ENCODE measurements at places on chromosomes 7 and 10.

DNA sequence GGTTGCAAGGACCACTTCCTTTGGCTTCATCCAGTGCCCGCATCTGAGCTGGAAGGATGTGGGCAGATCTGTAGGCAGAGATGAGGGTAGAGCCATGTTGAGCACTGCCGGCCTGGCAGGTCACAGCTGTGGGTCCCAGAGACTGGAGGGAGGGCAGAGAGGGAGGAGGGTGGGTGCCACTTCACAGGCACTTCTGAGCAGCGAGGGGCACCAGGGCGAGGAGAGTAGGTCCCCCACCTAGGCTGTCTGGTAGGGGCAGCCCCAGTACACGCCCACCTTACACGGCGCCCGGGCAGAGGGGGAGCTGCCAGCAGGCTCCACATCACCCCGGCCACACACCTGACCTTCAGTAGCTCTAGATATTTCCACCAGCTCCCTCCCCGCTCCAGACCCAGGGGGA, 473.0 kb upstream of the FOXK1 start:
- DNase-seq = no peak

DNA sequence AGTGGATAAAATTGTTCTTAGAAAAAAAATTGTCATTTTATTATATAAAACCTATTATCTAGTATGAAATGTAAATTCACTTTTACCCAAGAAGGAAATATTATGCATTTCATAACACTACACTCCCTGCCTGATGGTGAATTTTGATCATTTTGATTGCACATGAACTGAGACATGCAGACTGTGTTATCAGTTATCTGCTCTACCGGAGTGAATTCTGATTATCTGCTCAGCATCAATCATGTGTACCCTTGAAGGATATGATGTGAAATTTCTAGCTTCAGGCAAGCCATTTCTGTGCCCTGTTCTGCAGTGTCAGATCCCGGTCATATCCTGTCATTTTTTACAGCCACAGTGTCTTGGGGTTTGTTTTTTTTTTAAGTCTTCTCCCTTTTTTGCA, 85.0 kb upstream of the FGL2 start:
- DNase-seq = no peak

DNA sequence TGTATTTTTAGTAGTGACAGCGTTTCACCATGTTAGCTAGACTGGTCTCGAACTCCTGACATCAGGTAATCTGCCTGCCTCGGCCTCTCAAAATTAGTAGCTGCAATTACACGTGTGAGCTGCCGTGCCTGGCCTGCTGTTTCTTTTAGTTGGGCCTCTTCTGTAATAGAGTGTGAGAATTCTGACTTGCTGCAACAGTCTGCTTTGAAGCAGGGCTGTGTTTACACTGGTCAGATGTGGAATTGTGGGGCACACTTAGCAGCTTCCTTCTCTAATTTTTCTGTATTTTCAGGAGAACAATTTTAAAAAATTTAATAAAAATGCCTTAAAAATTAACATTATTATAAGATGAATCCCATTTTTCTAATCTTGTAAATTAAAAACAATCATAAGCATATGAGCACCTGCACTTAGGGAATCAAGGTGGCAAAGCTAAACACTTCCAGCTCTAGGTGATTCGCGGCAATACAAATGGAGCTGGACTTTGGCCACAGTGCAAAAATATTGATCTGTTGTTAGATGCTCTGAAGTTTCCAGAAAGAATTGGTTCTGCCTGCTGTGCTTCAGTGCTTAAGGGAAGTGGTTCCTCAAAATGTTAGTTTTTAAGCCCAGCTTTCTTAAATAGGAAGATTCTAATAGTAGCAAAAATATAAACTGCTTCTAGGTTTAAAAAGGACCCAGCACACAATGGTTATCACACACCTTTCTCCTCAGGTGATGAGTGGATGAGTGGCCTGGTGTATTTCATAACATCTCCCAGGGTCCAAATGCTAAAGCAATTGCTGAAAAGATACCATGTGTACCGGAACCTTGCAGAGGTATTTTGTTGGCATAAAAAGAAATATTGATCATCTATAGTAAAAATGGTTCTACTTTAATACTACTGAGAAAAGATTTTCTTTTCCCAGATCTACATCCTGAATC, 63.5 kb upstream of the ATRNL1 start:
- no peak for DNase-seq

DNA sequence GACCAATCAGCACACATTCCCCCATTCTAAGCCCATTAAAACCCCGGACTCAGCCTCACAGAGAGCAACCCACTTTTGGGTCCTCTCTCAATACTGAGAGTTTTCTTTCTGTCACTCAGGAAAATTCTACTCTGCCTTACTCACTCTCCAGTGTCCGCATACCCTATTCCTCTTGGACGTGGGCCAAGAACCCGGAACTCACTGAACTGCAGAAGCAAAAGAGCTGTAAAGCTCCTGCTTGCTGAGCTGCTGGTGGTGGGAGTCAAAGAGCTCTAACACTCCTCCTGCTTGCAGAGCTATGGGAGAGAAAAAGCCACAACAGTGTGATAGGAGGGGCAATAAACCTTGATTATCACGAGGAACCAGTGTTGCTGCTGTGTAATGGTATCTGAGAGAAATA, 386.9 kb downstream of the POM121L12 start:
- DNase-seq = peak; percentile 63

DNA sequence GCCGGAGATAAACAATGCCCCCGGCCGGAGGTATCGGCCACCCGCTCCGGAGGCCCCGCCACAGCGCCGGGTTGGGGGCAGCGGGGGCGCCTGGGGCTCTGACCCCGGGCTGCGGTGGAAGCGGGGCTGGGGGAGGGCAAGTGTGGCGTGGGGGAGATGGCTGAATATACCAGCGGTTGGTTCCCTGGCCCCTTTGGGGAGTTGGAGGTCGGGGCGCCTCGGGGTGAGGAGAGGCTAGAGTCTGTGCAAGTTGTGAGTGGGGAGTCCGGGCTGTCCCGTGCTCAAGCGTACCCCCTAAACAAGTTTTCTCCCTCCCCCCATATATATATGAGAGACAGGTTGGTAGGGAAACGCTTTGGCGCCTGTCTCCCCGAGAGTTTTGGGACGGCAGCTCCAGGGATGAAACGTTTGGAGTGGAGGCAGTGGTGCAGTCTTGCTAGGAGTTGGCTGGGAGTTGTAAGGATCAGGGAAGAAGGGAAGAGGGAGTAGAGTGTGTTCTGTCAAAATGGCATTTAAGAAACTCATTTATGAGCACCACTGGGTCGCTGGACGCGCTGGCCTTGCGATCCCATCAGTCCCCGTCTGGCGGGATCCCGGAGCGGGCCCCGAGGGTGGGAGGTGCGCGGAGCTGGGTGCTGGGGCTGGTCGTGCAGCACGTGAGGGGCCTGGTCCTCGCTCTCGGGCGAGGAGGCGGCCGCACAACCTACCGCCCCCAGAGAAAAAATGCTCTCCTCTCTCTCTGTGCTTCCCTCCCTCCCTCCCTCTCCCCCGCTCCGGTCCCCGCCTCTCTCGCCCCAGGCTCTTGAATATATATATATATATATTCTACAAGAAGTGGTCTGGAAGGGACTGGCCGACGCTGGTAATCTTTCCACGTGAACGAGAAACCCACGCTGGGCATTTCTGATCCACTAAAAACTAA, 1.1 kb downstream of the TET1 start:
- DNase-seq = no peak

DNA sequence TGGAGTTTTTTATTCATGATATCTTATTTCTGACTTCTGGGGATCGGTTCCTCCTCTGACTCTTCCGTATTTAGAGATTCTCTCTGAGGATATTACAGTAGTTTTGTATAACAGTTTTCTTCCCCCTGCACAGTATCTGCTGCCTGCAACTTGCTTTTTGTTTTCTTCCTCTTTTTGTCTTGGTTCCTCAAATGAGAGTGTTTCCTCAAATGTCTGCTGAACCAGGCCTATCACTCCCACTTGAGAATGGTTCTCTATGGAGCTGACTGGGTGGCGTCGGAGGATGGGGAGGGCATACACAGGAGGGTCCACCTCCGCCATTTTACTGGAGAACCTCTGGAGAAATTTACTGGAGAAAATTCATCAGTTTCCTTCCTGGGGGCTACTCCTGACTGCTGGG, 27.7 kb downstream of the ARHGAP22 start:
- DNase-seq = no peak

DNA sequence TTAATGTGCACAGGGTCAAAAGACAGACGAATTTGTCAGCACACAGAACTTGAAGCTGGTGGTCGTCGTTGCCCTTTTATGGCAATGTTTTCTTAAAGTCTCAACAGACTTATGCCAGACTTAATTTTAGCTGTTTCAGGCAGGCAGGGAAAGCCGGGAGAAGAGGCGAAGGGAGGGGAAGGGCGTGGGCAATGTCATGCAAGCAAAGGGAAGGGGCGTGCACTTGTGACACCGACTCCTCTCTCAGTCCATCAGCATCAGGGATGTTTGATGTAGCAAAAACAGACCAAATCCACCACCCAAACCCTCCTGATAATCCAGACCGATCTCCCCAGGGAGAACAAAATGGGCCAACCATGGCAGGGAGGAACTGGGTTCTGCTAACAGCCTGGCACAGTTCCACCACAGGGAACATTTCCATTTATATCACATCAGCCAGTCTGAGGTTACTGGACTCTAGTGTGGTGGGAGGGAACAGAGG, 118.1 kb upstream of the RHEB start:
- DNase-seq = no peak

DNA sequence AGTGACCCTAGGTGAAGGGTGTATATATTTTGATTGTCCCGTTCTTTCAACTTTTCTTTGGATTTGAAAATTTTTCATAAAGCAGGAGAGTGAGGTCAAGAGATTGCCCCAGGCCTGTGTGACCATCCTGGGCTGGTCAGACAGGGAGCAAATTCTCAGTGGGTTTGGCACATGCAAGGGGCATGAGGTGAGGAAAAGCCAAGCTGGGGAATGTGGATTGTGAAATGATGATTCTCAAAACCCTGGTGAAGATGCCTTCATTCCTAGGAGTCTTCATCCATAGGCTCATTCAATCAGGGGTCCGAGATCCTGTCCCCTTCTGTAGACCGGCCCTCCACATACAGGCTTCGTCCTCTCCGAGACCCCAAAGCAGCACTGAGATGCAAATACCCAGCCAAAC, 27.0 kb upstream of the FAM170B start:
- DNase-seq = no peak

DNA sequence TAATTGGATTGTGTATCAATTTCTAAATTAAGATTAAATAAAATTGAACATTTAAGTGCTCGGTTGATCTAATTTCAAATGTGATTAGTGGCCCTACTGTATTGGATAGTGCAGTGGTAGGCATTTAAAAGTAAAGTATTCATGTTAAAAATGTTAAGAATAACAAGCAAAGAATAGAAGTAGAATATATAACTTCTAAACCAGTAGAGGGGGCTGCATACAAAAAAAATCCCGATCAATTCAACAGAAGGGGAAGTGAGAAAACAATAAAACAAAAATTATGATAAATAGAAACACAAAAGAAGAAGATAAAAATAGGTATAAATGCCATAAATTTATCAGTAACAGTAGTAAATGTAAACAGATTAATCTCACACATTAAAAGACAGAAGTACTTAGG, 24.9 kb upstream of the WDFY4 start:
- no peak for DNase-seq

DNA sequence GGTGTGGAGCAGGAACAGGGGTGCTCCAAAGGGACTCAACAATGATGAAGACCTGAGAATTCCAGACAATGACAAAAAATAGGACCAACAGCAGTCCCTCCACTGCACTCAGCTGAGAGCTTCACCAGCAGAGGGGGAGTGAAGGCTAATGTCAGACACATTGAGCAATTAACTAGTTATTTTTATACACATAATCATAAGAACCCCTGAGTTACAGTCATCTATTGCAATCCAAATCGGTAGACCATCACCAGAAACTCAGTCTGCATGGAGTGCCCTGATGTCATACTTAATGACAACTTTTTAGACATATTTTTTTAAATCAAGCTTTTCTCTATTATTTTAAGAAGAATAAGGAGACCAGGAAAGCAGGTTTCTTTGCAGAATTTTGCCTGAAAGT, 30.6 kb upstream of the IKZF1 start:
- DNase-seq = no peak

GRCh38 chr10:13390604-13391522, 42.8 kb upstream of the SEPHS1 start:
- DNase-seq = no peak

DNA sequence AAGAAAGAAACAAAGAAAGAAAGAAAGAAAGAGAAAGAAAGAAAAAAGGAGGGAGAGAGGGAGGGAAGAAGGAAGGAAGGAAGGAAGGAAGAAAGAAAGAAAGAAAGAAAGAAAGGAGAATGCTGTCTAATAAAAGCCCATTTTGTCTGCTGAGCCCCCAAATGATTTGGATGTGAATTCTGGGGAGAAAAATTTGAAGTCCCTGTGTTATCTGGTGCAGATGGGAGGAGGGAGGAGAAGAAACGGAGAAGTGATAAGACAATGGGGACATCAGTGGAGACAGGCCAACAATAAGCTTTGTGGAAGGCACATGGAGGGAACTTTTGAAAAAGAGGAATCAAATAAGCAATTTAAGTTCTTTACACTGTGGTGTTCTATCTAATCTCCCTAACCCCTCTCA, 24.6 kb upstream of the TMEM273 start:
- DNase-seq = no peak

GRCh38 chr10:36003031-36003600, 361.0 kb upstream of the FZD8 start:
- no peak for DNase-seq

GRCh38 chr10:21352886-21353285, 172.6 kb downstream of the SKIDA1 start:
- no peak for DNase-seq

DNA sequence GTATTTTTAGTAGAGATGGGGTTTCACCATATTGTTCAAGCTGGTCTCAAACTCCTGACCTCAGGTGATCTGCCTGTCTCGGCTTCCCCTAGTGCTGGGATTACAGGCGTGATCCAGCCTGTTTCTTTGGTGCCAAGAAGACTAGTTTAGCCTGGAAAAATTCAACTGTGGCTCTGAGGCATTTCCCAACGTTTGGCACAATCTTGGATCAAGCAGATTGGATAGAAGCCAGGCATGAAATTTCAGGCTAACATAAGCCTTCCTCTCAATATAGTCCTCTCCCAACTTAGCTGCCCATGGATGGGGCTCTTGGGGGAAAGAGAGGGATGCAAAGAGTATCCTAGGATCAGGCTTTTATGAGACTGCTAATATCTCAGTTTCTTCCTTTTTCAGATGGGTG, 53.8 kb downstream of the APBB1IP start:
- DNase-seq = no peak

- no peak for DNase-seq
Measured at GRCh38 chr10:4662576-4663161, 163.3 kb upstream of the AKR1E2 start.

- DNase-seq = no peak
Measured at GRCh38 chr7:46695051-46695708, 774.1 kb upstream of the IGFBP3 start.

DNA sequence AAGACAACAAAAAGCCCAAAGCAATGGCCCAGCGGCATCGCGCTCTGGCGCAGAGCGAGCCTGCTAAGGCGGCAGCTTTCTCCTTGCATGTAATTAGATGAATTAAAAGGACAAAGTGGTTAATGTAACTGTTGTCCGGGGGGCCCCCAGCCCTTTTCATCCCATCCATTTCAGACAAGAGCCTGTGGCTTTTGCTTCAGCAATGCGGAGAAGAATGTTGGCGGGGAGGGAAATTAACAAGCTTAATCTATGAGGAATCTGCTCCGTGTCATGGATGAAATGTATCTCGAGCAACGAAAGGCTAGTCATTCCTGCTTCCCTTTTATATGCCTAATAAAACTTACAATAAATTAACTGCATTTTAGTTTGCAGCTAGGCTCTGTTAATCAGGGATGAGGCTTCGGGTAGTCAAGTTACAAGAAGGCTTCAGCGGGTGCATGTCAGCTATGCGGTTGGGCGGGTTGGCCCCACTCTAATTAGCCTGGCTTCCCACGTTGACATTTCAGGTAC, 203.3 kb downstream of the BUB3 start:
- DNase-seq = no peak

- DNase-seq = no peak
Measured at GRCh38 chr7:50756180-50756579, 26.5 kb downstream of the GRB10 start.
